AML-193 (cell line): ENCODE measurements at places on chromosomes 12 and 14.

DNA sequence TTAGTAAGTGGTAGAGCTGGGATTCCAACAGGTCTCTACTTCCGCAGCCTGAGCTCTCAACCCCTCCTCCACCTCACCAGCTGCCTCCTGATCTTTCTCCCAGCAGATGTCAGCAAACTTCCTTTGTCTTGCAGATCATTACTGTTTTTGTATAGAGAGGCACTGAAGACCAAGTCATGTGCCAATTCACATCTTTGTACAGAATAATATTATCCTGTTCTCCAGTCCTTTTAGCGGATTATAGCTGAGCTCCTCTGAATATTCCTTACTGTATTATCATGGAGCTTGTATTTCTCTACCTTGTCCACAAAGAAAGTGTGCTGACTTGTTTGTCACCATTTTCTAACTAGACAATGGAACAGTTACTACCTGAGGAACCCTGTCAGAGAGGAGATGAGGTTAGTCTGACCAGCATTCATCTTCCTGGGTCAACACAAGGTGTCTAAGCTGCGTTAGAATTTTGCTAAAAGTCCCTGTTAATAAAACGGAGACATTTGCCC, 142.3 kb upstream of the ARHGAP5 start:
- no peak for DNase-seq

DNA sequence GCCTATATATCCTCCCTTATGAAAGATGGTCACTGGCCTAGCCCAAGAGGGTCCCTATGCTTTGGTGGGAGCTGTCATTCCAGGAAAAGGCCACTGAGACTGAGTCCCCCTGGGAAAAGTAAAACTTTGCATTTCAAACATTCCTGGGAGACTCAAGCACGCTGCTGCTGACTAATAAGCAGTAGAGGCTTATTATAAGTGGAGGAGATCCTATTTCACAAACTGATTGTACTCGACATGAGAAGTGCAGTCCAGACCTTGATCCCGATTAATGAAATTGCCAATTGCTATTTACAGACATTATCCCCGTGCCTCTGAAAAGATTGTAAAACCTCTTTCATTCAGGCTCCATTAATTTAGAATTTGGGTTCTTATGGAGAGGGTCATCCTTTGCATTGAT, 96.6 kb downstream of the EMP1 start:
- no peak for DNase-seq

DNA sequence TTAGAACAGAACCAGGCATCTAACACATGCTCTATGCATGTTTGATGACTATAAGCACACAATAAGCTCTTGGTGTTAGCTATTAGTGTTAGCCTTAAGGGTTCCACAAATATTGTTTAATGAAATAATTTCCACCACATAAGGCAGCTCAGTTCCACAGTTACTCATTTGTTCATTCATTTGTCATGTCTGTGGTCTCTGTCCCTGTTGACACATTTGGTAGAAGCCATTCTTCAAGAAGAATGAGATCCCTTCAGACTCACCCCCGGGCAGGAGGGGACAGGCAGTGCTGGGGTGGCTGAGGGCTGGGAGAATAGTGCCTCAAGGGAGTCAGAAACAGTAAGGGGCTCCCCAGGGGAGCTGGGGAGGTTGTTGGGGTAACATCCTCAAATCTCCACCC, 3.7 kb upstream of the FAIM2 start:
- no peak for DNase-seq

- peak; percentile 21 for DNase-seq
These were observed 1.5 kb downstream of the PRDM4 start for GRCh38 chr12:107759410-107759809.

DNA sequence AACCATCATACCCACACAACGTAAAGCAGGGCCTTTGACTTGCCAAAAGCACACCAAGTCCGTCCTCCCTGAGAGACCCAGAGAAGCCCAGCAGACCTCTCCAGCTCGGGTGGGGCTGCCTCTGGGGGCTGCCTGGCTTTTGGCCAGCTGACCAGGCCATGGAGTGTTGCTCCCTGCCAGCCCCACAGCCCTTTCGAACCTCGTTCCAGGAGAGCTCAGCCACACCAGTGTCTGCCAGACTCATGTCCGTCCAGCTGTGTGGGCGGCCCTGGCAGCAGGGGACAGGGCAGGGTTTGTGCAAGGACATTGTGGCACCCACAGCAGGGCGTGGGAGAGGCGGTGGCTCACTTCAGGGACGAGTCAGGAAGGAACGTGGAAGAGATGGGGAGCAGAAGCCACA, 22.6 kb upstream of the IRF2BPL start:
- DNase-seq: no peak

DNA sequence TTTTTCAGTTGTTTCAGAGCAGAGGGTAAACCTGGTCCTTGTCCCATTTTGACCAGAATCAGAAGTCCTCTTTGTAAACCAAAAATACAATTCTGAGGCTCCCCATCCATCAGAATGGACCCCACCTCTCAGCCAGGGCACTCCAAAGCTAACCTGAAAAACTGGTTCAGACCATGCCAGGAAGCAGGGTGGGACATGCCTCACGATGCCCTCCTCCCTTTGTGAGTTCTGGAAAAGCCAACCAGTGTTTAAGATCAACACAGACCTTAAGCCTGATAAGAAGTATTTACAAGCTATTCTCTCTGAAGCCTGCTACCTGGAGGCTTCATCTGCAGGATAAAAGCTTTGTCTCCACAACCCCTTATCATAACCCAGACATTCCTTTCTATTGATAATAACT, 35.4 kb downstream of the TNFAIP2 start:
- no peak for DNase-seq

DNA sequence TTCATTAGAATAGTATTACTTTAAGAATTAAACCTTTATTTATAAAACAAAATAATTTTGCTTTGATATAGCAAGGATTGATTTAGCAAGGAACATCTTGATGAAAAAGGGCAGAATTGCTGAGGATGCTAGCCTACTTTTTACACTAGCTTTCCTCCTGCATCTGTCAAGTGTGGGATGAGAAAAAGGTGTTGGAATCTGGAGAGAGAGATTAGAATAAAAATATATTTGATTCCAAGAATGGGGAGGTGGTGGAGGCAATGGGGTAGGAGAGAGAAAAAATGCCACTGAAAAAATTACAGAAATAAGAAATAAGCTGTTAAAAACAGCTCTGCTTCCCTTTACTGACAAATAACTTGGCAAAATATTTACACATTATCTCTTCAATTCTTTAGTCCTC, 98.9 kb downstream of the NUMB start:
- DNase-seq: no peak

DNA sequence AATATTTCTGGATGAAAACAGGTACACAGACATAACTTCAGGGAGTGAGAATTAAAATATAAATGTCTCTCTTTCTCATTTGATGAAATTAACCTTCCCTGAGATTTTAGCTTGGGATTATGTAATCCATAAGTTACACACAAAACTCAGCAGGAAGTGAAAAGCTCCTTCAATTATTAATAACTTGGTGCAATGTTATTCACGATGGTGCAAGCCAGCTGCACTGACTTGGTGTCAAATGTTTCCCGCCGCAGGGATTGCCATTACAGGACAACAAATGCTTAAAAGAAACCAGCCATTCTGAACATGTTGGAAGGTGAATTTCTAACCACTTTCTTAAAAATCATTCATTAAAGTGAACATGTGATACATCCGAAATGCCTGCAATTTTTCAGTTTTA, 250.4 kb downstream of the FOXN3 start:
- no peak for DNase-seq

DNA sequence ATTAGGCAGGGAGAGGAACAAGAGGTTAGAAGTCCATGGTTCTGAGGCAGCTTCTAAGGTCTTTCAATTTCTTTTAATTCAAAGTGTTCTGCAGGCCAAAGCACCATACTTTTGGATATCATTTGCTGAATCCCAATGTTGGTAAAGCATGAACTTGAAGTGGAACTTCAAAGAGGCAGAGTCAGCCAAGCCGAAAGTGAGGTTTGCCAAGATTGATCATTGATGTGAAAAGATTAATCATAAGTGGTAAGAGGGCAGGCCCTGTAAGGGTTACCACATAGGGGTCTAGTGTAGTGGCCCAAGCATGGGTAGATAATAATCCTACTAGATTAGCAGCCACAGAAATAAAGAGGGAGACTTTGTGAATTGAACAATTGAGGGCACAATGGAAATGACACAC, 191.7 kb upstream of the DIO2 start:
- no peak for DNase-seq

- no peak for DNase-seq
These were observed 142.7 kb upstream of the SYT1 start for GRCh38 chr12:78721906-78722305.

DNA sequence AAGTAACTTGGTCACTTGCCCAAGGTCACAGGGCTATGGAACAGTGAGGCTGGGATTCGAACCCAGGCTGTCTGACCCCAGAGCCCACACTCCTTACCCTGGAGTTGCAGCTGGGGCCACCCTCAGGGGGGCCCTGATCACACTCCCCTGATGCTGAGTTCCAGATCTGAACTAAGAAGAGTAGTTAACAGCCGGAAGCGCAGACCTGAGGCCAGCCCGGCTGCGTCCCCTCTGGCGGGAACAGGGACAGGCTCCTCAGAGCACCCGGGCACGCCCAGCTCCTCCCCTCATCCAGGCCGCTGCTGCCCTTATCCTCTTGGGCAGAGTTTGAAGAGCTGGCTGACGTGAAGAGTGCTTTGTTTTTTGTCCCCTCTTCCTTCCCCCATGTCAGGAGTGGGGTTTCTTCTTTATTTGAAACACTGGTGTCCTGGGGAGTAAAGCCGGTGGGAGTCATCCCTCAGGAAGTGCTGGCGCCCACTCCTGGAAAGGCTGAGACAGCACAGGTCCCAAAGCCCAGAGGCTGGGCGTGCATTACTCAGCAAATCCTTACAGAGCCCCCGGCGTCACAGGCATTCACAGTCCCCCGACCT, 8.7 kb downstream of the PHB2 start:
- no peak for DNase-seq

DNA sequence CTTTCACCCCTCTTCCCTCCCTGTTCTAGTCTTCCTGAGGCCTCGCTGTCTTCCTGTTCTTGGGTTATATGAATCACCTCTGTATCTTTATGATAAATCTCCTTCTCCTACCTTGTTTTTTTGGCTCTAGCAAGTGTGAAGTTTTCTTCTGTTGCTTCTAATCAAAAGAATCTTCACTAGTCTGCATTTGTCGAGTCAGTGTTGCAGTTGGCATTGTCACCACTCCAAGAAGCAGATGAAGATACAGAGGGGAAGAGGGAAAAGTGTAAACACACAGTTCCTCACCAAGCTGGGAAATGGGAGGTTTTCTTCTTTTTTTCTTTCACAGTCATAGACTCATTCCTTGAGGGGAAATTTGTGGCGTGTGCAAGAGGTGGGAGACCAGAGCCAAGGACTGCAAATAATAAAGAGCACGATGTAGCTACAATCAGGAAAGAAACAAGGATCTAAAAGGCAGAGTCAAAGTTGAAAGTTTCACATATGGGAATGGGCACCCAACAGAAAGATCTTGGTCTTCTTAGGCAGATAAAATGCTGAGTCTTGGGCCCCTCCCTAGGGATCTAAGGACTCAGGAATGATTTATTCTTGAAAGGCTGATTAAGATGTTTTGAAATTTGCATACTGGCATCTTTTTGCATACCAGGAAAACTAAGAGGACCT, 22.2 kb upstream of the PRICKLE1 start:
- DNase-seq: no peak

DNA sequence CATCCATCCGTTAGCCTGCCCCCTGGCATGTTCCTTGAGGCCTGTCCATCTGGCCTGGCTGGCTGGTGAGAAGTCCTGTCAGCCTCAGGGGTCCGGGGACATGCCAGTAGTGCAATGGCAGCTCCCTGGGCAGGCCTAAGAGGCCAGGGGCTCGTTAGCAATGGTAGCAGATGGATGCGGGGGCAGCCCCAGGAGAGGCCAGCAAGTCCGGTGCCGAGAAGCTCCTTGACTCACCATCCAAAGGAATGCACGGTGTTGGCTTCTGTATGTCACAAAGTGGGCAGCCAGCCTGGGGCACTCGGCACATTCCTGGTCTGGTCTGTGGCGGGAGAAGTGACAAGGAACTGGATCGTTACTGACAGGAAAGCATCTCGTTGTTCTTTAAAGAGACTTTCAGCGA, 319.9 kb downstream of the CACNA1C start:
- no peak for DNase-seq

- no peak for DNase-seq
These were observed 184.4 kb upstream of the HIF1A start for GRCh38 chr14:61510736-61511557.

DNA sequence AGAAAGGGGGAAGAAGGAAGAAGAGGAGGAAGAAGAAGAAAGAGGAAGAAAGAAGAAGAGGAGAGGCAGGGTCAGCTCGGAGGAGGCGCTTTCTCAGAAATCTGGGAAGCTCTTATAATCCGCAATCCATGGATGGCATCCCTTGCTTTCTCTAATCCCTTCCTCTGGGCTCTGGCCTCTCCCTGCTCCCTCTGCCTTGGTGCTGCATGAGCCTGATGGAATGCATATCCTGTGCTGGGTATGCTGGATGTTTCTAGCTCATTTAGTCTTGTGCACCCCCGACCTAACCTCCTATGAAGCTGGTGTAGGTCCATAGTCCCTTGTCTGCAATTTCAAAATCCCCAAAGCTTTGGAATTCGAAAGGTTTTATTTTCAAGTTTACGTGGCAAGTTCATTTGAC, 94.2 kb upstream of the MYL2 start:
- no peak for DNase-seq

DNA sequence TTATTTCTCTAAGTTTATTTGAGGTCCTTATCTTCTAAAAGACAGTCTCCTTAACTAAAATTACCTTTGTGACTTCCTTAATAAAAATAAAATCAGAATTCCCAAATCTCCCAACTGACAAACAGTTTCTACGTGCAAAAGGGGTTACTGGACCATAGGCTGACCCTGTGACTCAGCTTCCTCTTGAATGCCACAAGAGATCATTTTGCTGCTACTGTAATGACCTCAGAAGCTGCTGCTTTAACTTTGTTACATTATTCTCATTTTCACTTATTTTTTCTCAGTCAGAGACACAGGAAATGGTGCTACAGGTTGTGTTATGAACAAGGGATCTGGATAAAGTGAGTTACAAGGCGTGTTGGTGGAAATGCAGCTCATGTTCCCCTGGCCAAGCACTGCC, 132.2 kb upstream of the TMTC2 start:
- no peak for DNase-seq

DNA sequence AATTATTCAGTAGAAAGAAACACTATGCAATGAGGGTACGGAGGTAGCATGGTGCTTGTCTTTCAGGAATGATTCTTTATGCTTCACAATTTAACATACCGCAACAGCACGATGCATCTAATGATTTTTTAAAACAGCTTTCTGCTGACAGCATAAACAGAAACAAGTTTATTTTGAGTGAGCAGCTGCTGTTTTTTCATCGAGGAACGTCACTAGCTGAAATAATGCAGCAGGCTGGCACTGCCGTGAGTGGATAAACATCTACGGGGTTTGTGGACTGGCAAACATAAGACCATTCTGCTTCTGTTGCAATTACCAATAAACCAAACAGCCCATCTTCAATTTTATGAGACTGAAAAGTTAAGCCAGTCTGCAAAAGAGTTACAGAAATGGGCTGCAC, 871.8 kb downstream of the RPS29 start:
- no peak for DNase-seq

- no peak for DNase-seq
These were observed 499 bp upstream of the PRKAG1 start for GRCh38 chr12:49019120-49019430.
